ENCODE measurements at places on chromosomes 1 and 21.
A peak's percentile ranks its signal among the peaks of the same experiment; 100 is the strongest.

- no peak for DNase-seq
- no peaks in the 10 kb centered on the region for H3K27me3 ChIP-seq
- no peaks in the 10 kb centered on the region for H3K4me1 ChIP-seq
- peaks cover 1% of the 10 kb centered on the region for H3K36me3 ChIP-seq
- no peak overlapping the region for H3K27ac ChIP-seq
Measured at GRCh38 chr1:82446236-82446635, 645.5 kb downstream of the ADGRL2 start.

DNA sequence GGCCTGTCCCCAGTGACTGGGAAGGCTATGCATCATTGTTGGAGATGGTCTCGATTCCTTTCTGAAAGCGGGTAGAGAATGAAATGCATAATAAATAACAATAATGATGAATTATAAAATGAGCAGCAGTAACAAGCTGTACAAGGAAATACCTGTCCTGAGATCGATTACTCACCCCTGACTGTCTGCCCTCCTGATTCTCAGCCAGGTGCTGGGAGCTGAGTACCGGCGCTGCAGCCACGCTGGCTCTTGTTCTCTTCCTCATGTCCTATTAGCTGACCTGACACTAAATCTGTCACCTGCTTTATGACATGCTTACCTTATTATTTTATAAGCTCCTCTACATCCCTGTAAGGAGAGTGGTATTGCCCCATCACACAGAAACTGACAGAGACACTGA is 3.4 kb downstream of the AGPAT3 start:
- H3K4me3 ChIP-seq: no peak overlapping the region
- H3K4me1 ChIP-seq: peaks cover 65% of the 10 kb centered on the region
- no peak overlapping the region for H3K27ac ChIP-seq
- peaks cover 54% of the 10 kb centered on the region for H3K36me3 ChIP-seq
- H3K27me3 ChIP-seq: peaks cover 2% of the 10 kb centered on the region

GRCh38 chr1:225946082-225946620 is 5.1 kb upstream of the LEFTY2 start:
- H3K4me3 ChIP-seq: no peak overlapping the region
- no peak for DNase-seq
- peaks cover 9% of the 10 kb centered on the region for H3K4me1 ChIP-seq
- no peaks in the 10 kb centered on the region for H3K36me3 ChIP-seq
- no peak overlapping the region for H3K27ac ChIP-seq
- peaks cover 16% of the 10 kb centered on the region for H3K27me3 ChIP-seq

GRCh38 chr1:29271724-29272123 is 35.4 kb downstream of the PTPRU start:
- H3K4me1 ChIP-seq: no peaks in the 10 kb centered on the region
- DNase-seq: no peak

DNA sequence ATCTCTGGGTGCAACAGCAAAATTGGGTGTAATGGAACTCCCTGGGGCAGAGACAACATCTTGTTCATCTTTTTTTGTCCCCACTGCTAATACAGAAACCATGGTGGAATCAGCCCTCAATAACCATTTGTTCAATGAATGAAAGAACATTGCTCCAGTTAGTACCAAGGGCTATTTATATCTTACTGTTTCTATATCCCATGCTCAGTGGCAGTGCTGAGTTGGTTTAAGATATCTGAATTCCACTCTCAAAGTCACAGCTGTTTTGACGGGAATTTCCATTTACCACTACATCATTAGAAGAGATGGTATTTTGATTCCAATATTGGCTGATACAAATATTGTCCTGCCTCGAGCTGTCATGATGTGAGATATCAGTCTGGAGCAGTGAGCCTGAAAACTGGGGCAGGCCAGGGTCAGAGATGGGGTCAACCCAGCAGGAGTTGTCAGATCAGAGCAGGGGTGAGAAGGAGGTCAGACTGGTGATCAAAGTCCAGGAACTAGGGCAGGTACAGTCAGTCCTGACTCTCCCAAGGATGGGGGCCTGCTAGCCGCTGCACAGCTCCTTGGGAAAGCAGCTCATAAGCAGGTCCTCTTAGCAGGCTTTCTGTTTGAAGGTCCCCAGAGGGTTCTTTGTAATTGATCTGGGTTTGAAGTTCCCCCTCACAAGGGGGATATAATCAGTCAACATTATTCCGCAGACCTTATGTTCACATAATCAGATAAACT is 5.8 kb upstream of the PHC2 start:
- no peaks in the 10 kb centered on the region for H3K4me1 ChIP-seq
- no peak for DNase-seq
- H3K27me3 ChIP-seq: peaks cover 35% of the 10 kb centered on the region
- no peak overlapping the region for H3K4me3 ChIP-seq

- DNase-seq: no peak
- no peak overlapping the region for H3K27ac ChIP-seq
- H3K4me3 ChIP-seq: no peak overlapping the region
- no peaks in the 10 kb centered on the region for H3K27me3 ChIP-seq
- H3K36me3 ChIP-seq: no peaks in the 10 kb centered on the region
Measured at GRCh38 chr1:183226361-183226760, 40.3 kb downstream of the LAMC2 start.

DNA sequence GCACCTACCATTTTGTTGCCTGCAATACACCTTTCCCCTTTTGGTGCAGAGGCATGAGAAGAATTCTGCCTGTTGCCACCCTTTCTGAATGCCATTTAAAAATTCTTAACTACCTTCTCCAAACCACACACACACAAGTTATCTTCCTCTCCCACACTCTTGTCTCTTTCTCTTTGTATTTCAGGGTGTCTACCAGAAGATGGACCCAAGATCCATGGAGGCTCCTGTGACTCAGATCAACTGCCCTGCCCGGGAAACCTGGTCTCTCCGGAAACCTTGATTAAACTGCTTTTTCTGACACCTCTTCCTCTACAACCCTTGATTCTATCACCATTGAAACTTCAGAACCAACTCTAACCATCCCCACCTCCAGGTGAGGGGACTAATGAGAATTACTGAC is 2.4 kb upstream of the TARS2 start:
- H3K4me3 ChIP-seq: no peak overlapping the region

- H3K27me3 ChIP-seq: no peaks in the 10 kb centered on the region
- H3K36me3 ChIP-seq: peaks cover 15% of the 10 kb centered on the region
- H3K4me1 ChIP-seq: no peaks in the 10 kb centered on the region
- no peak for DNase-seq
- no peak overlapping the region for H3K4me3 ChIP-seq
- no peak overlapping the region for H3K27ac ChIP-seq
Measured at GRCh38 chr1:74703386-74704182, 29.3 kb downstream of the CRYZ start.

DNA sequence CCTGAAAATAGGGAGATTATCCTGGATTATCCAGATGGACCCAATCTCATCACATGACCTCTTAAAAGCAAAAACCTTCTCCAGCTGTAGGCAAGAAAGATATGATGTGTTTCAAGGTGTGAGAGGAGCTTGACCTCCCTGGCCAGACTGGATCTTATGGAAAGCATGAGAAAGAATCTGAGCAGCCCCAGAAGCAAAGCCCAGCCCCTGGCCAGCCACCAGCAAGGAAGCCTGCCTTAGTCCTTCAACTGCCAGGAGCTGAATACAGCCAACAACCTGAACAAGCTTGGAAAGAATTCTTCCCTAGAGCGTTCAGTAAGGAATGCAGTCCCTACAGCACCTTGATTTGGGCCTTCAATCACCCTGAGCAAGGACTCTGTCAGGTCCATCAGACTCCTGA is 375.0 kb upstream of the CHRM3 start:
- no peaks in the 10 kb centered on the region for H3K27me3 ChIP-seq
- H3K4me3 ChIP-seq: no peak overlapping the region
- no peaks in the 10 kb centered on the region for H3K4me1 ChIP-seq
- no peaks in the 10 kb centered on the region for H3K36me3 ChIP-seq
- no peak for DNase-seq

- H3K4me3 ChIP-seq: no peak overlapping the region
- H3K4me1 ChIP-seq: no peaks in the 10 kb centered on the region
- no peak overlapping the region for H3K27ac ChIP-seq
- no peaks in the 10 kb centered on the region for H3K36me3 ChIP-seq
Measured at GRCh38 chr1:78401148-78401547, 89.6 kb upstream of the PTGFR start.

GRCh38 chr1:248823517-248824001 is 2.2 kb downstream of the SH3BP5L start:
- peaks cover 64% of the 10 kb centered on the region for H3K4me1 ChIP-seq
- no peak for DNase-seq
- H3K4me3 ChIP-seq: peak overlapping the region; percentile 91
- H3K27me3 ChIP-seq: no peaks in the 10 kb centered on the region

- DNase-seq: no peak
- H3K36me3 ChIP-seq: no peaks in the 10 kb centered on the region
- no peaks in the 10 kb centered on the region for H3K27me3 ChIP-seq
Measured at GRCh38 chr1:179164494-179164893, 65.0 kb downstream of the ABL2 start.

DNA sequence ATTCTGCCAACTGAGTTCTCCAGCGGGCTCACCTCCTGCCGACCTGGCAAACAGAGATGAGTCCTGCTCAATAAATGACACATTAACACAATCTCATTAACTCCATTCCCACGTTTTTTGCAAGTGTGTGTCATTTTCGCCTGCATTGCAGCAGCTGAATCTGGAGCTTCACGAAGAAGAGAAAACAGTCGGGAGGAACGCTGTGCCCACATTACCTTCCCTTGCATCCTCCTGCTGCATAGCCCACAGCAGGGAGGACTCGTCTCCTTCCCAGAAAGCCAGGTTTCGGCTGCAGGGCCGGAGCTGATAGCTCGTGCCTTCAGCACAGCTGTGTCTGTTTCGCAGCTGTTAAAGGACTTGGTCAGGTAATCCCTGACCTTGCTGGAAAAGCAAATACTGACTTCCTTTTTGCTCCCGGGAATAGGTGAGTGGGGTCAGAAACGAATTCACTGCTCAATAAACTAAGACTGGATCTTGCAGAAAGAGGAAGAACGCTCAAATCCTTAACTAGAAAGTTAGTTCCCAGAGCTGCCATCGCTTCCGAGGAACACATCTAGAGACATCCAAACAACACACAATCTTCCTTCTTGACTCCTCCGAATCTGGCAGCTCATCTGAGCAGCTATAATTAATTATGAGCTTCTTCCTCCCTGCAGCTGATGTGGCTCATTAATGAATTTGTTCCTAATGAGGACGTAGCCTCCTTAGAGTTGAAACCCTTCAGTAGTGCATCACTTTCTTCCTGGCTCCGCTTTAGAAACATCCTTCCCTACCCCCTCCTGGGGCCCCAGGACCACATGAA is 33.0 kb downstream of the KANK4 start:
- H3K4me3 ChIP-seq: no peak overlapping the region
- no peak for DNase-seq
- no peaks in the 10 kb centered on the region for H3K36me3 ChIP-seq
- no peaks in the 10 kb centered on the region for H3K4me1 ChIP-seq

DNA sequence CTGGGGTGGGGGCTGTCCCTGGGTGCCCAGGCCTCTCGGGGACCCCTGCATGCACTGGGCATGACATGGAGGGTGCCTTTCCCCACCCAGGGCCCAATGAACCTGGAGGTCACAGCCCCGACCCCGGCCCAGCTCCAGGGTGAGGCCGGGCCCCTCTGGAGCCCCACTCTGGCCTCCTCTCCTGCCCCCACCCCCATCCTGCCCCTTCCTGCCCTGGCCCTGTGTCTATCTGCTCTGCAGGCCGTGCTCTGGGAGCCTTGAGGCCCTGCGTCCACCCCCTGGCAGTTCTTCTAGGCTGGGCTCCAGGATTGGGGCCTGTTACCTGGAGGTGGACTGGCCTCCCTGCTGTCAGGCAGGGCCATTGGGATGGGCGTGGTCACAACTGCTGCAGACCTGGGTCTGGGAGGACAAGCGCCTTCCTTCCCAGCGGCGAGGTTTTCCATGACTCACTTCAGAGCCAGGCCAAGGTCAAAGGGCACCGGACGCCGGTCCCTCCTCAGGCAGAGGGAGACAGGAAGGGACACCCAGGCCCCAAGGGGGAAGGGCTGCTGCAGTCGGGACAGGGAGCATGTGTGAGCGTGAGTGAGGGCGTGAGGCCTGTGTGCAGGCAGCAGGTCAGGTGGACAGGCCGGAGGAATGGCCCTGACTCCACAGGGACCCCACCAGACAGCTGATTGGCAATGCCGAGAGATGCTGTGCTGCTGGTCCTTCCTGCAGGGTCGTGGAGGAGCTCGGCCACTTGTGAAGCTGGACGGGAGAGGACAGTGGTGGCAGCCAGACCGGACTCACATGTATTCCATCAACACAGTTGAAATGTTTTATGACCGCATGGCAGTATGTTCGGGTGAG is 31.1 kb upstream of the POFUT2 start:
- no peak for DNase-seq
- no peak overlapping the region for H3K27ac ChIP-seq
- H3K4me3 ChIP-seq: no peak overlapping the region
- H3K4me1 ChIP-seq: no peaks in the 10 kb centered on the region

GRCh38 chr21:26732432-26733221 is 112.6 kb downstream of the ADAMTS1 start:
- no peak overlapping the region for H3K4me3 ChIP-seq
- no peaks in the 10 kb centered on the region for H3K36me3 ChIP-seq
- no peak overlapping the region for H3K27ac ChIP-seq
- no peaks in the 10 kb centered on the region for H3K27me3 ChIP-seq
- no peaks in the 10 kb centered on the region for H3K4me1 ChIP-seq

GRCh38 chr1:108780937-108781574 is 34.6 kb downstream of the STXBP3 start:
- no peak for DNase-seq
- H3K27ac ChIP-seq: no peak overlapping the region
- H3K4me1 ChIP-seq: no peaks in the 10 kb centered on the region
- peaks cover 52% of the 10 kb centered on the region for H3K36me3 ChIP-seq
- no peaks in the 10 kb centered on the region for H3K27me3 ChIP-seq

DNA sequence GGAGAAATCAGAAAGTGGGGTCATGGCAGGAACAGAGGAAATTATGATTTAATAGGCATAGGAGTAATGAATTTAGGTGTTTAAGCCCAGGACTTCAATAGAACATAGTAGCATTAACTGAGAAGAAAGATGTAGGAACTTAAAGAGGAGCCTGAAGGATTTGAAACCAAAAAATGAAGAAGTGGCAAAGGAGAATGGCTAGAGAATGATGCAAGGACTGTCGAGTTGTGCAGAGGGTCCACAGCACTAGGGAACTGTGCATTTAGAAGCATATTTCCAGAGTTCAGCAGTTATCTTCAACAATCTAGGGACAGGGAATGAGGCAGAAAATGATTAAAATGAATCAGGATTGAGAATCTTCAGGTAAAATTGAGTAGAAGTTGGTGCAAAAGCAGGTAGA is 328.1 kb upstream of the LYPLAL1 start:
- H3K4me1 ChIP-seq: no peaks in the 10 kb centered on the region
- no peaks in the 10 kb centered on the region for H3K36me3 ChIP-seq
- no peak for DNase-seq
- H3K27me3 ChIP-seq: no peaks in the 10 kb centered on the region

GRCh38 chr1:113088972-113089371 is 16.0 kb downstream of the LRIG2 start:
- DNase-seq: no peak
- H3K4me3 ChIP-seq: no peak overlapping the region
- H3K27ac ChIP-seq: no peak overlapping the region
- H3K27me3 ChIP-seq: no peaks in the 10 kb centered on the region
- H3K36me3 ChIP-seq: peaks cover 11% of the 10 kb centered on the region

DNA sequence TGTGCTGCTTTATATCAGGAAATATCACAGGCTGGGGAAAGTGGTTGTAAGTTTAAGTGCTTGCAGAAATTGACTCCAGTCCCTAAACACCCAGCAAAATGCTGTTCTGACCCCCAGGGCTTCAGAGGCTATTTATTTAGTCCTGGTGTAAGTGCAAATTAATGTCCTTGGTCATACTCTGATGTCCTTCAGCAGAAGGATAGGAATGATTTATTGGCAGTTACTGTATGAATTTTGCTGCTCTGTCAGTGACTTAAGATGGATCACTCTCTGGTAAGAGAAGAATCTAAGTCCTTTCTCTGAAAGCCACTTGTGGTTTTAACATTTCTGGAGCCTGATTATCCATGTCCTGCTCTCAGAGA is 21.9 kb downstream of the FAM20B start:
- peaks cover 3% of the 10 kb centered on the region for H3K36me3 ChIP-seq
- H3K4me1 ChIP-seq: no peaks in the 10 kb centered on the region
- H3K27ac ChIP-seq: no peak overlapping the region
- no peak overlapping the region for H3K4me3 ChIP-seq
